ENCODE measurements at places on chromosomes 7 and 10.

- H3K36me3 ChIP-seq = no peaks in the 10 kb centered on the region
- H3K4me1 ChIP-seq = peaks cover 20% of the 10 kb centered on the region
- H3K4me3 ChIP-seq = no peak overlapping the region
- peak; percentile 89 for DNase-seq
- H3K27ac ChIP-seq = peak overlapping the region; percentile 28
Observed at GRCh38 chr7:1123715-1124114, 35.8 kb downstream of the GPER1 start.

- H3K4me3 ChIP-seq = no peak overlapping the region
- peaks cover 4% of the 10 kb centered on the region for H3K36me3 ChIP-seq
- peaks cover 13% of the 10 kb centered on the region for H3K4me1 ChIP-seq
- H3K27ac ChIP-seq = no peak overlapping the region
Observed at GRCh38 chr10:12540341-12540781, 191.0 kb downstream of the CAMK1D start.

DNA sequence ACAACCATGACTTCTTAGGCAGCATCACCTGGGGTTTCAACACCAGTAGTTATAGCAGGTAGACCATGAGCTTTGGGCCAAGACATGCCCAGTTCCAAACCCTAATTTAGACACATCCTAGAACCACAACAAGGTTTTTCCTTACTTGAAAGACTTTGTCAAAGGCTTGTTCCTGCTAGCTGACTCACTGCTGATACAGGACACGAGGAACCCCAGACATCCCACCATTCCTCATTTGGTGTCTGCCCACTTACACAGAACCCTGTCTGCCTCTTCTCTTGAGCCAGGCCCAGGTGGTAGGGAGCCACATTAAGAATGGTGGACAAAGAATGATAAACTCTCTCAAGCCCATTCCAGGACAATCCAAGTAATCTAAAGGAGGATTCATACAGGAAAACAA lies 109.0 kb downstream of the CCDC71L start:
- H3K36me3 ChIP-seq = no peaks in the 10 kb centered on the region
- DNase-seq = no peak
- H3K4me3 ChIP-seq = no peak overlapping the region
- H3K27me3 ChIP-seq = no peaks in the 10 kb centered on the region

DNA sequence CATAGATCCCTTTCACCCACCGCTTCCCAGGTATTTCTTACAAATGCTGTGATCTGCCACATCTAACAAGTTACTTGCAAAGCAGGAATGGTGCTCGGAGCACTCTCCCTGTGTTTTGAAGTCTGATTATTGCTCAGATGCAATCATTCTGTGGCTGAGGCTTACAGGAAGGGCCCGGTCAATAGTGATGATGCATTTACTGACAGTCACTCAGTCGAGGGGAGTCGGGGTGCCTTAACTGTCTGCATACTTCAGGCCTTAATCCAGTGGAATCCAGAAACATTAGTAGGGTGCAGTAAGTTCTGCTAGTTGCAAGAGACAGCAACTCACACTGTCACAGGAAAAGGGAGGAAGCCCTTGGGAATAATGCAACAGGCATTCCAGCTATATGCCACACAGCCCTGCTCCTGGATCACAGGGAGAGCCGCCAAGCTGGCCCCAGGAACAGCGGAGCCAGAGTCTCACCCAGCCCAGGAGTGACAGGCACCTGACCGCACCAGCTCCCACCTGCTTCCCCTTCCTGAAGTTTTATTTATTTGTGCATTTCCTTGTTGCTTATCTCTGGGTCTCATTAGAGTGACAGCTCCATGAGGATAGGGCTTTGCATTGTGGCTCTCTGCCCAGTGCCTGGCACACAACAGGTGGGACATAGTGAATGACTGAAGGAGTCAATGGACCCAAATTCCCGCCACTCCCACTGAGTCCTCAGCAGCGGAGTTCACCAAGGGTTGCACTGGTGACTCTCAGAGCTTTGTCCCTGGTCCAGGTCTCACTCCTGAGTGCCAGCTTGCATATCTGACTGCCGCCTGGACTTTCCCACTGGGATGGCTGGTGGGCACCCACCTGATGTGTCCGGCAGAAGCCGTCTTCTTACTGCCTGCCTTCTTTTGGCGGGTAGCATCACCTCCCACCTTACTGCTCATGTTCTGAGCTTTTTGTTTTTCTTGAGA lies 212.5 kb upstream of the SH2B2 start:
- no peak for DNase-seq
- H3K4me1 ChIP-seq = peaks cover 20% of the 10 kb centered on the region
- H3K36me3 ChIP-seq = peaks cover 5% of the 10 kb centered on the region
- H3K4me3 ChIP-seq = no peak overlapping the region

GRCh38 chr10:7258948-7259523 lies 151.8 kb downstream of the SFMBT2 start:
- no peak overlapping the region for H3K27ac ChIP-seq
- H3K4me1 ChIP-seq = peaks cover under 1% of the 10 kb centered on the region
- no peaks in the 10 kb centered on the region for H3K36me3 ChIP-seq
- H3K27me3 ChIP-seq = no peaks in the 10 kb centered on the region
- DNase-seq = no peak
- no peak overlapping the region for H3K4me3 ChIP-seq

GRCh38 chr7:132622081-132622480 lies 45.8 kb upstream of the PLXNA4 start:
- H3K36me3 ChIP-seq = no peaks in the 10 kb centered on the region
- no peak for DNase-seq
- H3K27me3 ChIP-seq = no peaks in the 10 kb centered on the region

DNA sequence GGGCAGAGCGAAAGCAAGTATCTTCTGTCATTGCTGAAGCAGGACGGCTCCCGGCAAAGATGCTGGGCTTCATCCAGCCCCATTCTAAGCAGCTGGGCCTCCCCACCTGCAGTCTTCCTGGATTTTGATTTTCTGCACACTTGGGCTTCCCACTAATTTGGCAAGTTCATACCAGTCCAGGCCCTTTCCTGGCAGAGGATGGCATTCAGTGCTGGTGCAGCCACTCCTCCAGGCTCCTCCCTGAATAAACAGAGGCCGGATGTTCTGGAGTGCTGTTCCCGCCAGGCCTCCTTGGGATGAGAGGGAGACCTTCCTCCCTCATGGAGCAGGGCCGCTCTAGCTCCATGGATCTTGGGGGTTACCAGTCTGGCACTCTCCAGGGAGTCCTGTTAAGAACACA lies 3.4 kb downstream of the BAG3 start:
- DNase-seq = no peak
- no peaks in the 10 kb centered on the region for H3K36me3 ChIP-seq
- no peak overlapping the region for H3K4me3 ChIP-seq
- H3K4me1 ChIP-seq = peaks cover 32% of the 10 kb centered on the region
- H3K27ac ChIP-seq = no peak overlapping the region

GRCh38 chr10:9508606-9509005 lies 1454.1 kb downstream of the GATA3 start:
- no peaks in the 10 kb centered on the region for H3K27me3 ChIP-seq
- DNase-seq = no peak
- H3K4me3 ChIP-seq = no peak overlapping the region

- no peaks in the 10 kb centered on the region for H3K4me1 ChIP-seq
- no peaks in the 10 kb centered on the region for H3K27me3 ChIP-seq
- H3K4me3 ChIP-seq = no peak overlapping the region
- H3K36me3 ChIP-seq = no peaks in the 10 kb centered on the region
- DNase-seq = no peak
- no peak overlapping the region for H3K27ac ChIP-seq
Observed at GRCh38 chr7:42247301-42247700, 10.3 kb upstream of the GLI3 start.

- no peaks in the 10 kb centered on the region for H3K4me1 ChIP-seq
- H3K36me3 ChIP-seq = no peaks in the 10 kb centered on the region
- H3K27me3 ChIP-seq = no peaks in the 10 kb centered on the region
- H3K27ac ChIP-seq = no peak overlapping the region
Observed at GRCh38 chr7:101352920-101353308, 9.8 kb upstream of the COL26A1 start.

DNA sequence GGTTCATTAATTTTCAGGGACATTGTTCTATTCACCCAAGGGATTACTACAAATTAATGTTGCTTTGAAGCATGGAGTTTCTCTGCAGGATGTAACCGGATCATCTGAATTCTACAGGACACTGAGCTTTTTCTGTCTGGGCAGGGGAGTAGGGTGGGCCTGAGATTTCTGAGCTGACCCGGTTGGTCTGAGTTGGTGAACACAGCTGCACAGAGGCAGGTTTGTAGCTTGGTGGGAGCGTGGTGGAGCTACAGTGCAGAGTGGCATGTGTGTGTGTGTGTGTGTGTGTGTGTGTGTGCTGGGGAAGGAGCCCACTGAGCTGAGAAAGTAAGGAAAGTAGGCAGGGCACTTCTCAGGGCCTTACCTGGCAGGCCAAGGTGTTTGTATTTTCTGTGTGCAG lies 62.6 kb downstream of the SH2D4B start:
- DNase-seq = no peak
- no peak overlapping the region for H3K27ac ChIP-seq
- H3K27me3 ChIP-seq = no peaks in the 10 kb centered on the region

DNA sequence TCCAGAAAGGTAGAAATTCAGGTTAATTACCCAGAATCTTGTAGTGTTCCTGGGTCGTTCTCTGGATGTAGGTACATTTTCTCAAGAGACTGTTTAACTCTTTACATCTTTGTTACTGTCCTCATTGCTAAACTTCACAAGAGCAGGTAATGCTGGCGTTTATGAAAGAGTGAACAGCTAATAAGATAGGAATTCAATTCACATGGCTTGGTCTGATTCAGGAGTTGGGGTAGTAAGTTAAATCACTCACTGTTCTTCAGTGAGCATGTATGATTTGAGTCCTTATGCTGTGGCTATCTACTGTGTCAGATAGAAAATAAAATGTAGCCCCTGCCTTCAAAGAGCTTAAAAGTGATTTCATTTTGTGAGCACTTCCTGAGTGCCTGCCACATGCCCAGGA lies 480.0 kb downstream of the LRMDA start:
- no peak overlapping the region for H3K4me3 ChIP-seq
- H3K4me1 ChIP-seq = peaks cover 2% of the 10 kb centered on the region
- DNase-seq = no peak
- H3K27me3 ChIP-seq = no peaks in the 10 kb centered on the region

DNA sequence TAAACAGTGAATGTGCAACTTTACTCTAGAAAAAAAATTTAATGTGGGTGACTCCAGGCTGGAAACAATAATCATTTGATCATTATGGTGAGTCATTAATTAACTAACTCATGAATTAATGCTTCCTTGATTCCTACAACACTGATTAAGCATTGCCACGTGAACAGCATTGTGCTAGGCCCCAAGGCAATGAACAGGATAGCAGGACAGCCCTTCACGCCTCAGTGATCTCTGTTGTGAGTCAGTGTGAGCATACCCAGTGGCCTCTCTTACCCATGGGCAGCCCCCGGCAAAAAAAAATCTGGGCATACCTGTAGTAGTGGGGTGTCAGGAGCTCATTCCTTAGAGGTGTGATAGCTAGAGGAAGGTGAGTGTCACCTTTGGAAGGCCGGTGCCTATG lies 76.0 kb downstream of the DENND2A start:
- peaks cover 24% of the 10 kb centered on the region for H3K4me1 ChIP-seq
- no peaks in the 10 kb centered on the region for H3K36me3 ChIP-seq
- no peak overlapping the region for H3K4me3 ChIP-seq
- peak overlapping the region; percentile 31 for H3K27ac ChIP-seq
- DNase-seq = peak; percentile 27

GRCh38 chr10:63672491-63672890 lies 151.3 kb downstream of the REEP3 start:
- no peak for DNase-seq
- no peaks in the 10 kb centered on the region for H3K27me3 ChIP-seq
- no peaks in the 10 kb centered on the region for H3K36me3 ChIP-seq
- peaks cover 20% of the 10 kb centered on the region for H3K4me1 ChIP-seq

- no peaks in the 10 kb centered on the region for H3K4me1 ChIP-seq
- H3K4me3 ChIP-seq = no peak overlapping the region
- no peaks in the 10 kb centered on the region for H3K27me3 ChIP-seq
- no peak overlapping the region for H3K27ac ChIP-seq
- DNase-seq = no peak
- no peaks in the 10 kb centered on the region for H3K36me3 ChIP-seq
Observed at GRCh38 chr7:76133839-76134238, 67.9 kb upstream of the SRRM3 start.

DNA sequence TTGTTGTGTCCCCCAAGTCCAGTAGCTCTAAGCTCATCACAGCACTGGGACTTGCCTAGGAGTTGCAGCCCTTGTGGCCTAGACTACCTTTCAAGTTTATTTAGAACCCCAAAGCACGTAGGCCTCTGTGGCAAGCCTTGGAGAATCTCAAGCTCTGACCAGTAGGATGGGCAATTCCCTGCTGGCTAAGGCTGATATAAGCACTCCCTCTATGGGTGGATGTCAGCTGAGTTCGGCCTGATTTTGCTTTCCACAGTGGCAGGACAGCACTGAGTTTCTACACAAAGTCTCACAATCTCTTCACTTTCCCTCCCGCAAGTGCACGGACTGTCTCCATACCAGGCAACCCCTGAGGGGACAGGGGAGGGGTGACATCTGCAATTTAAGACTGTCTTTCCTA lies 886.4 kb upstream of the LRRN3 start:
- H3K4me1 ChIP-seq = no peaks in the 10 kb centered on the region
- no peaks in the 10 kb centered on the region for H3K27me3 ChIP-seq
- H3K4me3 ChIP-seq = no peak overlapping the region
- no peaks in the 10 kb centered on the region for H3K36me3 ChIP-seq

DNA sequence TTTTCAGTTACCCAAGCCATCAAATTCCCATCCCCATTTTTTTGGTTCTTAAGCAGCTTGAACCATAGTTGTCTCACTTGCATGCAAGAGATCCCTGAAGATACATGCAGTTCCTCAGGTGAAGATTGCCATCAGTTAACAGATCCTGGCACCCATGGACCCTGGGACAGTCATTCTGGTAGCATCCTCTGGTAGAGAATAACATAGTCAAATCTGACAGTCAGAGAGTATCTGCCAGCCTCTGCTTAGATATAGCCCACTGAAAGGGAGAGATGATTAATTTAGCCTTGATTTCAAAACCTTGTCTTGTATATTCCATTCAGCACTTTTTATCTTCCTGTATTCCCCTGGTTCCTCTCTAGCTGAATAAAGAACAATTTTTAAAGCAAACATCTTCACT lies 280.4 kb downstream of the KCNMA1 start:
- no peak for DNase-seq
- H3K27me3 ChIP-seq = no peaks in the 10 kb centered on the region
- no peaks in the 10 kb centered on the region for H3K4me1 ChIP-seq
- no peak overlapping the region for H3K27ac ChIP-seq

- H3K27ac ChIP-seq = no peak overlapping the region
- peaks cover 9% of the 10 kb centered on the region for H3K4me1 ChIP-seq
- H3K27me3 ChIP-seq = no peaks in the 10 kb centered on the region
- DNase-seq = no peak
- H3K4me3 ChIP-seq = no peak overlapping the region
- H3K36me3 ChIP-seq = no peaks in the 10 kb centered on the region
Observed at GRCh38 chr7:74633451-74633921, 24.0 kb upstream of the GTF2I start.

Data from neural progenitor cell (in vitro differentiated cells).